MCF 10A (cell line): ENCODE measurements at places on chromosomes 4 and X. TPM values are rescaled to one million over a fixed set of nuclear protein-coding genes. Genes with fewer than 3 reads are reported as not detected.
A peak's percentile ranks its signal among the peaks of the same experiment; 100 is the strongest.

The CPE gene
- total RNA-seq, result 8.3 and 9.1 TPM in 2 replicates

The KCND1 gene
- 0.86 and 1.8 TPM in 2 replicates for total RNA-seq

- no peak for DNase-seq
Observed at GRCh38 chrX:19760841-19761512, 126.4 kb downstream of the SH3KBP1 start.

GRCh38 chrX:148417934-148418333 is 82.5 kb upstream of the AFF2 start:
- peak; percentile 54 for DNase-seq

GRCh38 chrX:136322064-136322463 is 21.3 kb downstream of the ADGRG4 start:
- no peak for DNase-seq

DNA sequence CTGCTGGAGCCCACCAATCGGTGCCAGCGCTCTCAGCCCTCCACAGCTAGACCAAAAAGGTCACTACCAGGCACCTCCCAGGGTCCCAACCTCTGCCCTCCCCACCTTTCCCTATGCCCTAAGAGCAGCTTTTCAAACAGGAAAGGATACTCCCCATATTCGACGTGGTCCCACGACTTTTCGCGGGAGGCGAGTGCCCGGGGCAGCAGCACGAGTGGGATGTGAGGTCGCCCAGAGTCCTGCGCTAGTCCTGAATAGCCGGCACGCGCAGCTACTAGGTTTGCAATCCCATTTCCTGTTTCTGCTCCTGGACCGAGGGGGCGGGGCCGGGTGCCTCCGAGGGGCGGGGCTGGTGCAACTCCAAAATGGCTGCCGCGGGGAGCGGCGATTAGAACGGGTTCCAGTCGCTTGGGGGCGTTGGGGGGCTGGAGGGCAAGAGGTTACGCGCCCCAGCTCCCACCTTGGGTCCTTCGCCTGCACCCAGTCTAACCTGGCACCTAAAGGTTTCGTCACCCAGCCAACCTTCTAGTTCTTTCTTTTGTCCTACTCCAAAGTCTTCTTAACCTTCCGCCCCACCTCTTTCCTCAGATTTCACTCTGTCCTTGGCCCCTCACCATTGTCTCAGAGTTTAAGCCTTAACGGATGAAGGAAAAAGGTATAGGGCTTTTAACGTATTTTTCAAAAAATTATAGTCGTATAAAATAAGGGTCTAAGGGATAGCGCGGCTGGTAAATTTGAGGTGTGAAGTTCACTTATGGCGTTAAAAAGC is 85.0 kb upstream of the TENT5D start:
- DNase-seq, result no peak

- no peak for DNase-seq
Observed at GRCh38 chr4:142380052-142380602, 466.0 kb downstream of the INPP4B start.

DNA sequence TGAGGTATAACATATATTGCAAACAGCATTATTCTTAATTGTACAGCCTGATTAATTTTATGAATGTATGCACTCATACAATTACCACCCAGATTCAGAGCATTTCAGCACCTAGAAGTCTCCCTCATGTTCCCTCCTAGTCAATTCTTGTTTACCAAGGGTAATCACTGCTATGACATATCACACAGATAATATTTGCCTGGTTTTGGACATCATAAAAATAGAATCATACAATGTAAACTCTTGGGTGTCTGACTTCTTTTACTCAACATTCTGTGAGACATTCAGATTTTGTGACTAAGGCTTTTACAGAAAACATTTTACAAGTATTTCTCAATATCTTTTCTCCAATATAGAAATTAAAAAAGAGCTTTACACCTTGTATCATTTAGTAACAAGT is 66.9 kb downstream of the PTPN13 start:
- no peak for DNase-seq

GRCh38 chr4:75985116-75985515 is 5.6 kb downstream of the SDAD1 start:
- peak; percentile 14 for DNase-seq

- no peak for DNase-seq
Observed at GRCh38 chr4:11038926-11039325, 354.4 kb upstream of the CLNK start.

- DNase-seq, result peak; percentile 85
Observed at GRCh38 chr4:139651282-139652194, 14.1 kb upstream of the MGST2 start.

The SORBS2 gene
- 19.3 and 29.1 TPM in 2 replicates for total RNA-seq

DNA sequence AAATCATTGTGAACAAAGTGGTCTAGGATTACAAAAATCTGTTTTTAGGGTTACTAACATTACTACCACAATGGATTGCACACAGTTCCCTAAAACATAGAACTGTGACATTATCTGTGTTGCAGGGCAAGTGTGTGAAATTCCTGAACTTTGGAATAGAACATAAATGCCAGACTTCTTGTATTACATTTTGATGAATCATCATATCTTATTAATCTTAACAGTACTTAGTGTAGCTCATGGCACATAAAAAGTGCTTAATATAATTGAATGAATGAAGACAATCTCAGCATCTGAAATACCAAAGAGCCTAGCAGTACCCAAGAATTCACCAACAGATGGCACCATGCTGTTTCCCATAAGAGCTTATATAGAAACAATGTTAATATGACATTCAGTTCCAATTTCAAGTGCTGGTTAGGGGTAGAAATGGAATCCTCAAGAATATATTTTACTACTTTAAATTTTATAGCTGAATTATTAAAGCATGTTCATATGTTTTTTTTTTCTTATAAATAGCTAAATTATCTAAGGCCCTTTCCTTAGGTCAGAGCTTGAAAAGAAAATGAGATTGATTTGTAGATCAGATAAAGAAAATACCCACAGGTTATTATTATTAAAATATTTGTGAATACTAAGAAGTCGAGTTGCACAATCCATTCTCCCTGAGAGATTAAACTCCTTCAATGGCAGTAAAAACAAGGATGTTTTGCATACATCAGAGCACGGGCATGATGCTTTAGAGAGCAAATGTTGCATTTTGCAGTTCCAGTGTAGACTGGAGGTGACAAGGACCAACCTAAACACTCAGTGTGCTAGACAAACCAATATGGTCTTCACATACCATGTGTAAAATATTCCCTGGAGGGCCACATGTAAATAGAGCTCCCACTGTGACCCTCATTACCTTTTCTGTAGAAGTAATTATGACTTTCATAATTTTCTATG is 25.7 kb upstream of the SHISA3 start:
- peak; percentile 59 for DNase-seq

- DNase-seq, result no peak
Observed at GRCh38 chrX:2484256-2484655, 16.5 kb downstream of the DHRSX start.

The HSPA4L gene
- total RNA-seq, result 45.9 and 68.9 TPM in 2 replicates

- DNase-seq, result no peak
Observed at GRCh38 chr4:3226467-3226866, 22.5 kb upstream of the MSANTD1 start.

- peak; percentile 5 for DNase-seq
Observed at GRCh38 chrX:73799888-73800287, 236.9 kb downstream of the CHIC1 start.

DNA sequence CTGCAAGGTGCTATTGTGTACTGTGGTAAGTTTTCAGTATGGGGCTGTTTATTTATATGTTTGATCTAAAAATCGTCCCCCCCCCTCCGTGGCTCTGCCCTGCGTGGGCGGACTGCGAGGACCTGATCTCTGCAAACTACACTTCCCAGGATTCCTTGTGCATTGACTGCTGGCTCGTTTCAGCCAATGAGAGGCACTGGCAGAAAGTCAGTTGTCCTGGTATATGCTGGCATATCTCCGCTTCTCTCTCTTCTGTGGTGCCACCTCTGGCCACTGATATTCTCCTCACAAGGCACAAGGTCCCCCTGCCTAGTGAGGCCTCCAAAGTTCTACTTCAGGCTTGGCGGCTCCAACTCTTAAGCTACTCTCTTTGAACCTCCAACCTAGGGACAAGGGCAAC is 168.8 kb upstream of the ZFP42 start:
- no peak for DNase-seq

DNA sequence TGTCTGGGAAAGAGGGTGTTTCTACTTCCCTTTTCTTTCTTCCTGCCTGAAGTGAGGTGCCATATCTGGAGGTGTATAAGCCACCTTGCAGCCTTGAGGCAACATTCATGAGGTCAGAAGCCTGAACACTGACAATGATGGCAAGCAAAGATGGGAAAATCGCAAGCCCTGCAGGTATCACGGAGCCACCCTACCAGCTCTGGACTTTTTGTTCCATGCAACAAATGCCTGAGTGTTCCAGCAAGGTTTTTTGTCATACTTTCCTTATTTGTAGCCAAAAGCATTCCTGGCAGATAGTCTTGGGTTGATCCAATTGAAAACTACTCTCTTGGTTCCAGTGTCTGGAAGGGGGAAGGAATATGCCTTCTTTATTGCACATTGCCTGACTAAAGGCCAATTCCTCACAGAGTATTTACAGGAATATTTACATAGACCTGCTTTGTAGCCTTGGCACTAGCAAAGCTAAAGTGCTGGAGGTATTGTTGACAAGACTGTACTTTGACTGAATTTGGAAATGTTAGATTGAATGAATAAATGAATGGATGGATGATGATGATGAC is 14.4 kb upstream of the SOD3 start:
- DNase-seq, result no peak

DNA sequence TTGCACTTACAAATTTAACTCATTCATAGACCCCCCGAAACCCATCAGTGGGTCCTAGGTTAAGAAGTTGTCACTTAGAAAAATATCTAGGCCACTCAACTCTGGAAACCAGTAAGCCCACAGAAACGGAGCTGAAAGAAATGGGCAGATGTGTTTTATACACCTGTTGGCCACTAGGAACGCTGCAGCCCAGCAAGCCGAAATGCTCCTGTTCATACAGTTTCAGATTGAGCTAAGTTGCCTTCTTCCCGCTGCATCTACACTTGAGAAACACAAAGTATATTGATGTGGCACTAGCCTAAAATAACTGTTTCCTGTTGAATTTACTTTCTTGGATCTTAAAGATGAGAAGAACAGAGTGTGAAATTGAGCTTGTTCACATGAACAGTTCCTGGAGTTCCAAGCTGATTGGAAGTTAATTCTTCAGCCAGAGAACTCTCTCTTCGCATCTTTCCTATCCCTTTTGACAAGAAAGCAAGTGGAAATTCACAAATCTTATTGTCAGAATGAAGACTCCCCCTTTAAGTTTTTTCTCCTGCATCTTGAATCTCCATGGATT is 174.1 kb downstream of the RBMX2 start:
- peak; percentile 58 for DNase-seq

- DNase-seq, result no peak
Observed at GRCh38 chrX:23637187-23637586, 30.1 kb upstream of the PRDX4 start.

The TMPRSS11E gene
- not detected in 2 replicates for total RNA-seq

The FAM236C gene
- not detected in 2 replicates for total RNA-seq
